Effector memory CD4-positive, alpha-beta T cell (primary cell): ENCODE measurements at places on chromosomes 6 and 20.

DNA sequence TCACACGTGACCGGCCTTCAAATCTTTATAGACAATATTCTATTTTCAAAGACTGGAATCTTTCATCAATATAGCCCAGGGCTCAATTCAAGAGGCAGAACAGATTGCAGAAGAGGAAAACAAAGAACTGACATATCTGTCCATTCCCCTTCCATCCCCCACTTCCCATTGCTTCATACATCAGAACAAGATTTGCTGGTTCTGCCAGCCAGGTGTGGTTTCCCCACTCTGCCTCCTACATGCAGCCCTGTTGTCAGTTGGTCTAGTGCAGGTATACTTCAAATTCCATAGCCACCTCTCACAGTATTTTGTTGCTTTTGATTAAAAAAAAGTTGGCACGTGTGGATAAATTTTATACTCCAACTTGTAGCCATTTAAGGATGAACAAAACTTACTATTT is 174.9 kb downstream of the CD109 start:
- DNase-seq = no peak

DNA sequence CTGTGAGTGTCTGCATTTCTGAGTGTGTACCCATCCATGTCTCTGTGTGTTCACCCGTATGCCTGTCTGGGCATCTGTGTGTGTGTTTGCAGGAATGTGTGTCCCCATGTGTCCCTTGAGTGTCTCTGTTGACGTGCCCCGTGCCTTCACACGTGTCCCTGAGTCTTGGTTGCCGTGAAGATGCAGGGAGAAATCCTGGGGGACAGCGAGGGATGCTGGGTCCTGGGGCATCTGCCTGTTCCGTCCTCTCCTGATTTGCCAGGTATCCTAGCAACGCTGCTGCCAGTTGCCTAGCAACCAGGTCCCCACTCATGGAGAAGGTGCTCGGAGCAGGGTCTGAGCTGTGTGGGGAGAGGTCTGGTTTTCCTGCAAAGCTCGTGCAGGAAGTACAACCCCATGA is 6.0 kb upstream of the LKAAEAR1 start:
- no peak for DNase-seq

GRCh38 chr20:35410613-35411012 is 1.2 kb downstream of the UQCC1 start:
- DNase-seq = no peak

DNA sequence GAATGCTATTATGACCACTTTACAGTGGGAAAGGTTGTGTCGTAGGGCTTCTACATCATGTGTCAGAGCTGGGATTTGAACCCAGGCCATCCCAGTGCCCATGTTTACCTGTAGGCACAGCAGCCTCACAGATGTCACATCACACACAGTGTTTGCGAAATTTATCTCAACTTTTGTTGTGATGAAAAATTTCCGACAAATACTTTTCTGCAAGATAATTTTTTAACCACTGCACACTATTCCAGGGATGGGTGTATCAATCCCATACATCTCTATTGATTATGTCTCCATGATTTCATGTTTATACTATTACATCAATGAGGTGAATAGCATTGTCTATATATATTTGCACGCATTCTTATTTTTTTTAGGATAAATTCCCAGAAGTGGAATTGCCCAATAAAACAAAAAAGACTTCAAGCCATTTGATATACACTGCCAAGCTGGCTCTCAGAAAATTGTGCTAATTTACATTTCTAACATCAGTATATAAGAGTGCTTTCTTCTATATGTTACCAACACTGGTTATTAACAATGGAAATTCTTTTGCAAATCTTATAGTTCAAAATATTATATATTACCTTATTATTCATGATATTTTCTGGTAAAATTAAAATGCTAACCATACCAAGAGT is 189.1 kb upstream of the ZNF217 start:
- no peak for DNase-seq

DNA sequence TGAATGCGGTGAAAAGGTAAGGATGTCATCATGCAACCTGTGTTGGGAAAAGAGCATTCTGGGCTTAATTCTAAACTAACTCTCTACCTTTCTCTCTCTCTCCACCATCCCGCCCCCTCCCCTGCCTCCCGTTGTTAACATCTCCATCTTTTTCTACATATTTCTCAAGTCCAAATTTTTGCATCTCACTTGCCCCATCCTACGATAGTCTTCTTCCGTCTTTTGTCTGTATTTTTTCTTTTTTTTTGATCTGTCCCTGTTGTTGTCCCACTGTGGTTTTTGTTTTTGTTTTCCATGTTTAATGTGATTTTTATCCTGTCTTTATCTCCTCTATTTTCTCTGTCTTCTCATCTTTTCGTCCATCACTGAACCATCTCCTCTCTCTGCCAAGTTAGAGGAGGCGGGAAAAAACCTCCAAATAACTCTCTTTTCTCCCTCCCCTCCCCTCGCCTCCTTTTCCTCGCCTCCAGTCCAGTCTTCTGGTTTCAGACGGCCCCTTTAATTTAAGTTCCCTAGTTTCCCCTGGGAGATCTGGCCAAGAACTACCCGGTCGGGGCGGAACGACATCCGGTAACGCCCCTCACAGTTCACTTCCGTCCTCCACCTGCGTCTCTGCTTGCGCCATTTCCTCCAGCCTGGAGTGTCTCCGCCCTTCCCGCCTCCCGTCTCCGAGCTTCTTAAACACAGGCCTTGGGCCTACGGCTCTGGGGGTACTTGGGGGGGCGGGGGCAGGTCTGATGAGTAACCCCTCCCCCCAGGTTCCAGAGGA is at the start of gene NFKBIL1:
Gene NFKBIL1 (plus strand): TSS at position 651 of the 769 bp plus-strand sequence. CDS start 87 bp downstream, at position 738.
- peak; percentile 83 for DNase-seq

DNA sequence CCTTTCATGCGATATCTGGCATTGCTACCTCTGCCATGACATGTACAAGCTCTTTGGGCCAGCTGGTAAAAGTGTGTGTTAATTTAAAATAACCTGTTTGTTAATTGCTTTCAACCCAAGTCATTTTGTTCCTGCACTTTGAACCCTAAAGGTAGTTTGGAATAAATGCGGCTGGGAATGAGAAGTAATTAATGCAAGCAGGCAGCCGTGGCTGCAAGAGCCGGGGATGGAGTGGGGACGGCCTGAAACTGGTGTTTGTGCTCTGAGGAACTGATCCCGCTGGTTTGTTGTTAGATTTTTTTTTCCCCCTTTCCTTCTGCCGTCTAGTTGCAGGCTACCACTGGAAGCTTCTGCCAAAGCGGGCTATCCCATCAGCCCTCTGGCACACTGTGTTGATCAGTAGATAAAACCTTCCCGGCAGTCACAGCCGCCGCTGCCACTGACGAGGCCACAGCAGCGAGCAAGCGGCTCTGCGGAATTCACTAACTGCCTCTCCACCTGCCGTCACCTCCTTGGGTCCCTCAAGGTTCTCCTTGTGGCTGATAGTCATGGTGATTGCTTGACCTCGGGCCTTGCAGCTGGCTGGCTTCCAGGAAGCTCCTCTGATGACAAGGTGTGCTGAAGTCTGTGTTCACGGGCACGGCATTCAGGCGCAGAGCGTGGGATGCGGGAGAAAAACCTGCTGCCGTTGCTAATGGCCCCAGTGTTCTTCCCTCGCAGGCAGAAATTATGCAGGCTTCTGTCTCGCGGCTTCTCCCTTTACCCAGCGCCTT is 315.9 kb downstream of the TFAP2A start:
- DNase-seq = no peak

DNA sequence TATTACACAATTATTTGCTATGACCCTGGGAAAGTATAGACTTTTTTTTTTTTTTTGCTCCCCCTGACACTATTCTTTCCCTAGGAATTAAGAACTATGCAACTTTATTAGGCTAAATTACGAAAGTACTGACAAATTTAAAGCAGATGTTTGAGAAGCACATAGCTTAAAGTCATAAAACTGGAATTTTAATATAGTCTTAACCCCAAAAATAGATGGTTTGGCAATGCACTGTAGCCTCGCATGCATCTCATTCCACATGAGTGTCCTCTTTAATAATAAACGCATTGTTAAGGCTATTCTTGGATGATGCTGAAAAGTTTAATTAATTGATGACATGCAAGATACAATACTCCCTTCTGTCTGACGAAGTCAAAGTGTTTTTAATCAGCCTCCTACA is 49.3 kb downstream of the TBC1D7 start:
- no peak for DNase-seq

DNA sequence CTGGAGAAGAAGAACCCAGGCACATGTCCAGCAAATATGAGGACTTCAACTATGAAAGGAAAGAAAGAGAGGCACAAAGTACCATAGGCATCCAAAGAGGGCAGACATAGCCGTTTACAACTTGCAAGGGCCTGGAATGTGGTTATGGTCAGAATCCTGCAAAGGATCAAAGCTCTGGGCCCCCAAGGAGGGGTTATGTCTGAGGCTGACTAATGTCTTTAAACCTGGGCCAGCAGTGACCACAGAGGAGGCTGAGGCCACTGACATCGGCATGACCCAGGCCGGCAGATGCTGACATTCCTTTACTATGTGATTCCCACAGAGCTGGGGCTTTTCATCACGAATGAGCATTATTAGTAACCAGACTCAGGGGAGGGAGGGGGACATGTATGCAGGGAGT is 861.1 kb downstream of the DHX35 start:
- no peak for DNase-seq

DNA sequence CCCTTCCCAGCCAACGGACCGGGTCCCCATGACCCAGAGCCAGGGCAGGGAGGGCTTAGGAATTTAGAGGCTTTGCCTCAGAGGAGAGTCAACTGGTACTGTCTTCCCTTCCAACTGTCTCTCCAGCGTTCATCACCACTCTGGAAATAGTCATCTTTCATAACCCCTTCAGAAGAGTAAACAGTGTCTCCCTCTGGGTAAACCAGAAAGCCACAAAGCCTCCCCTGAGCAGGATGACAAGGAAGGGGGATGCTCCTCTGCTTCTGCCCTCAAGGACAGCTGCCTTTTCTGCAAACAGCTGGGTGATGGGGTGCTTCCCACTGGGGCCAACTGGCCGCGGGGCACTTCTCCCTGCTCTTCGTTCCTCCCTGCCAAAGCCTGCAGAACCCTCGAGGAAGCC is 90.1 kb downstream of the PSMG4 start:
- DNase-seq = no peak

DNA sequence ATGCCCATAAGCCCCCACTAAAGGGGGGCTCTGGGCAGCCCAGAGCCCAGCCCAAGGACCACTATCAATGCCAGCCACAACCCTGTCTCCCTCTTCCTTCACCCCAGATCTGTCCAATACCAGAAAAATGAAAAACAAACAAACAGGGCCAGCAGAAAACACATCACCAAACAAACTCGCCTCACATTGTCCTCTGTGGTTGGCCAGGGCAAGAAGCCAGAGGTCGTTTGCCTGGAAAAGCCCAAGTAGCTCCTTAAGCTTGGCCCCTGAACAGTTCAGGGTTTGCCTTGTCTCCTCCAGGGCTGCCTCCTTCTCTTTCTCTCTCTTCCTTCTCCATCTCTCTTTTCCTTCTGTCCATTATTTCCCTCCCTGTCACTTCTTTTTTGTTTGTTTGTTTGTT is 10.1 kb upstream of the SCUBE3 start:
- no peak for DNase-seq

GRCh38 chr6:148846778-148847761 is 100.2 kb downstream of the UST start:
- no peak for DNase-seq

- DNase-seq = no peak
Measured at GRCh38 chr6:101232961-101233360, 160.5 kb upstream of the GRIK2 start.

DNA sequence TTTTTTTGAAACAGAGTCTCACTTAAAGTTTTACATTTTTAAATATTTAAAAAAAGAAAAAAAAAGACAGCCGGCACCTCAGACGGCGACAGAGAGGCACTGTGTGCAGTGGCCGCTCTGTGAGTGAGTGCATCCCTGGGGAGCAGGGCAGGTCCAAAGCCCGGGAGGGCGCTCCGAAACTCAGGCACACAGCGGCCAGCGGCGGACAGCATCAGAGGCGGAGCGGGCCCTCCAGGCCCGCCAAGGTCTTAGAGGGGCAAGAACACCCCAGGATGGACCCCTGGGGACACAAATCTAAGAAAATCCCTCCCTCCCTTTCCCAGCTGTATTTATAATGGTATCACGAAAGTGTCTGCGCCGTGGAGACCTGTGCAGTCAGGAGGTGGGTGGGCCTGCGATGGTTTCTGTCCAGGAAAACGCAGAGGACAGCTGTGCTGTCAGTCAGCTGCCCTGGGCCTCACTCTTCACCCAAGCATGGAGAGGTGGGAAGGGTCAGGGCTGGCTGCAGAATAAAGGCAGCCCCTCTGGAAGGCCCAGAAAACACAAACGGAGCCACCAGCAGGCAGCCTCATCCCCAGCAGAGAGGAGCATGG is 43.8 kb downstream of the TAF4 start:
- no peak for DNase-seq

DNA sequence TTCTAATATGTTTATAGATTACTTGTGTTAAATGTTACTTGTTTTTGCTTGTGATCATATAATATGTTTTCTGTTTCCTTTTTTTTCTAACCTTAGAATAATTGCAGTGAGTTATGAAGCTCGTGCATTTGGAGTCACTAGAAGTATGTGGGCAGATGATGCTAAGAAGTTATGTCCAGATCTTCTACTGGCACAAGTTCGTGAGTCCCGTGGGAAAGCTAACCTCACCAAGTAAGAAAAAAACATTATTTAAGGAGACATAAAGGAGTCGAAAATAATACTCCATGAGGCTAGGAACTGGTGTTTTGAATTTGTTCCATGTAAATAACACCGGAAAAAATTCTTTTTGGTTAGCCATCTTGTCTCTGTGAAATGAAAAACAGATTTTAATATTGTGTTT is 6.9 kb downstream of the POLH start:
- DNase-seq = no peak

DNA sequence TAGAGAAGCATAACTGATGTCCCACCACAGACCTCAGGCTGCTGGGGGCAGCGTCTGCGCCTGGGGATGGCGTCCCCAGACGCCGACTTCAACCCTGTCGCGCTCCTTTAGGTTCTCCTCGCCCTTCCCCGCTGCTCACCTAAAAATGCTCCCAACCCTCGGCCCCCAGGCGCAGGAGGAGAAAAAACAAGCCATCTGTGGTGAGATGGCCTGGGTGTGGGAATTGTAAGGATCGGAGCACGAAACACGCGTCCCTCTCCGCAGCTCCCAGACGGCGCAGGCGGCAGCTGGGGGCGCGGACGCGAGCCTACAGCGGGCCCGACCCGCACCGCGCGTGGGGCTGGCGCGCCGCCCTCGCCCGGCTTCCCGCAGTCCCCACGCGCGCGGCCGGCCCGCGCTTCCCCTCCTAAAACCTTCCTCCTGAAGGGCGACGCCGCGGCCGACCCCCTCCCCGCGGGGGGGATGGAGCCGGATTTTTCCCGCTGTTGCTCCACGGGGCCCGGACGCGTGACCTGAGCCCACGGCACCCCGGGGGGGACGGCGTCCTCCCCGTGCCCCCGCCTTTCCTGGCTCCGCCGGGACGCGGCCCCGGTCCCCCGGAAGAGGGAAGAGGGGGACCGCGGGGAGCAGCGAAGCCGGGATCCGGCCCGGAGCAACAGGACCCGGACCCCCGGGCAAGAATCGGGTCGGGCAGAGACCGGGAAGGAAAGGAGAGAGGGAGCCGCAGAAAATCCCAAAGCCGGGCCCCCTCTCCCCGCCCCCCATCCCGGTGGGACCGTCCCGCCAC is 611 bp downstream of the EPB41L2 start:
- DNase-seq = no peak

- no peak for DNase-seq
Measured at GRCh38 chr6:125519367-125519766, 217.6 kb upstream of the HDDC2 start.

GRCh38 chr6:86152546-86152945 is 509.9 kb upstream of the SYNCRIP start:
- no peak for DNase-seq
